Neural crest cell (in vitro differentiated cells): ENCODE measurements at places on chromosomes 11 and 22. TPM values are rescaled to one million over a fixed set of nuclear protein-coding genes. Genes with fewer than 3 reads are reported as not detected.

Gene ACTN3
- 0.16 and 0.35 TPM in 2 replicates for total RNA-seq

- H3K27me3 ChIP-seq, result peaks cover 51% of the 10 kb centered on the region
- H3K4me3 ChIP-seq, result no peak overlapping the region
- no peaks in the 10 kb centered on the region for H3K4me1 ChIP-seq
- no peak overlapping the region for H3K27ac ChIP-seq
- no peaks in the 10 kb centered on the region for H3K36me3 ChIP-seq
- no peak for DNase-seq
Observed at GRCh38 chr11:7197469-7197868, 54.2 kb upstream of the SYT9 start.

Gene CADM1
- 112 and 121 TPM in 2 replicates for total RNA-seq

GRCh38 chr11:87840786-87841185, 334.5 kb downstream of the RAB38 start:
- no peaks in the 10 kb centered on the region for H3K36me3 ChIP-seq
- H3K4me1 ChIP-seq, result peaks cover 5% of the 10 kb centered on the region
- no peak overlapping the region for H3K4me3 ChIP-seq

DNA sequence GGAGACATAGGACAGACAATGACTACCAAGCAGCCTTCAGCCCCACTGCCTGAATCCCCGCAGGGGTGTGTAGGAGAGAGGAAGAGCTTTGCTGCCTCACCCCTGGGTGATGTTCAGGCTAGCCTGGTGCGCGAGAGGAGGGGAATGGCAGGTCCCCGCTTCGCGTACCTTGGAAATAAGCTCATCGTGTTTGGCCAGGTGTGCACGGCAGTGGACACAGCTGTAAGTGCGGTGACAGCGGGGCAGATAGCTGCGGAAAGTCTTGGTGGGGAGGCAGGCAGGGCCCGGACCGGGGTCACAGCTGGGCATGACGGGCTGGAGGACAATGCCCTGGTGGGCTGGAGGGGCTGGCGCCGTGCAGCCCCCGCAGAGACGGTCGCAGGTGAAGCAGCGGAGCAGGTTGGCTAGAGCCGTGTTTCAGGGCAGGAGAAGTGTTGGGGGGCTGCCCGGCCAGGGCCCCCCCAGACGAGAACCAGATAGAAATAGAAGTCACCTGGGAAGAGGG, 2.9 kb downstream of the YPEL4 start:
- peaks cover 65% of the 10 kb centered on the region for H3K27me3 ChIP-seq
- peaks cover 91% of the 10 kb centered on the region for H3K4me1 ChIP-seq
- DNase-seq, result no peak
- H3K27ac ChIP-seq, result peak overlapping the region; percentile 0
- peaks cover 9% of the 10 kb centered on the region for H3K36me3 ChIP-seq
- H3K4me3 ChIP-seq, result peak overlapping the region; percentile 93

GRCh38 chr11:131845255-131845654, 474.8 kb downstream of the NTM start:
- DNase-seq, result no peak
- no peak overlapping the region for H3K4me3 ChIP-seq
- H3K4me1 ChIP-seq, result no peaks in the 10 kb centered on the region
- H3K36me3 ChIP-seq, result no peaks in the 10 kb centered on the region
- peaks cover 2% of the 10 kb centered on the region for H3K27me3 ChIP-seq

DNA sequence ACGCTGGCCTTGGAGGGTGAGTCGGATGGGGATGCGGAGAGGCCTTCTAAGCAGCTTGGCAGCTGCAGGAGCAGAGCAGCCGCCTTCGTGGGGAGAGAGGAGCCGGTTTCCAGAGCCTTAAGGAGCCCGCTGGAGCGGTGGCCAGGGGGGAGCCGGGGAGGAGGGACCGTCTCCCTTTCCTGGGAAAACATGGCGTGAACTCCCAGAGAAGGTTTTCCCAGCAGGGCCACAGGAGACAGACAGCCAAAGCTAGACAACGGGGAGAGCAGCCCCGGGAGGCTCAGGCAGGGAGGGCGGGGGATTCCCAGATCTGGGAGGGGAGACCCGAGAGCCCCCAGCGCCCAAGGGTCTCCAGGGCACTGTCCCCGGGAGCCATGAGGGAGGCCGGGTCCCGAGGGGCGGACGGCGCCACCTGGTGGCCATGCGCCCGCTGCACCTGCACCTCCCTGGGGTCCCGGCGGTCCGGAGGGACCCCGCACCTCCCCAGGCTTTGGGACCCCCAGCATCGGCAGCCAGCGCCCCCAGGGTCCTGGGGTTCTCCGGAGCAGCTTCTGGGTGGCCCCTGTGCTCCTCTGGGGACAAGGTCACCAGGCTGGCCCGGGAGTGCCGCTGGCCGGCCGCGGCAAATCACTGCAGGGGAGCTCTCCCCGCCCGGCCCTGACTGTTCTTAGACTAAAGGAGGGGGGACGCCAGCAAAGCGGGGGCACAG, 2.4 kb upstream of the SYT8 start:
- no peaks in the 10 kb centered on the region for H3K4me1 ChIP-seq
- DNase-seq, result peak; percentile 78
- H3K36me3 ChIP-seq, result no peaks in the 10 kb centered on the region
- no peaks in the 10 kb centered on the region for H3K27me3 ChIP-seq
- H3K27ac ChIP-seq, result no peak overlapping the region
- no peak overlapping the region for H3K4me3 ChIP-seq

DNA sequence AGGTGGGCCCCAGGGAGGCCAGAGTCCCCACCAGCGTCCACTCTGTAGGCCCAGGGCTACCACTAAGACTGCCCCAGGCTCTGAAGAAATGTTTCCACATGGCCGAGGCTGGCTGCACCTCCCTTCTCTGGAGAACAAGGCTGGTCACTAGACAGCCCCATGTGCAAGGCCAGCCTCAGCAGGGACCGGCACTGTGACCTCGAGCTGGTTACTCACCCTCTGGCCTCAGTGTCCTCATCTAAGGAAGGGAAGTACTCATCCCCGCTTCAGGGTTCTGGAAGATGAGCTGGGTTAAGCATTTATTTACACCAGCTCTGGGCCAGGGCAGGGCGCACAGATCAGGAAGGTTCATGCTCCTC, 9.7 kb downstream of the PMM1 start:
- no peak overlapping the region for H3K27ac ChIP-seq
- no peaks in the 10 kb centered on the region for H3K27me3 ChIP-seq
- peaks cover 10% of the 10 kb centered on the region for H3K4me1 ChIP-seq
- no peak overlapping the region for H3K4me3 ChIP-seq

DNA sequence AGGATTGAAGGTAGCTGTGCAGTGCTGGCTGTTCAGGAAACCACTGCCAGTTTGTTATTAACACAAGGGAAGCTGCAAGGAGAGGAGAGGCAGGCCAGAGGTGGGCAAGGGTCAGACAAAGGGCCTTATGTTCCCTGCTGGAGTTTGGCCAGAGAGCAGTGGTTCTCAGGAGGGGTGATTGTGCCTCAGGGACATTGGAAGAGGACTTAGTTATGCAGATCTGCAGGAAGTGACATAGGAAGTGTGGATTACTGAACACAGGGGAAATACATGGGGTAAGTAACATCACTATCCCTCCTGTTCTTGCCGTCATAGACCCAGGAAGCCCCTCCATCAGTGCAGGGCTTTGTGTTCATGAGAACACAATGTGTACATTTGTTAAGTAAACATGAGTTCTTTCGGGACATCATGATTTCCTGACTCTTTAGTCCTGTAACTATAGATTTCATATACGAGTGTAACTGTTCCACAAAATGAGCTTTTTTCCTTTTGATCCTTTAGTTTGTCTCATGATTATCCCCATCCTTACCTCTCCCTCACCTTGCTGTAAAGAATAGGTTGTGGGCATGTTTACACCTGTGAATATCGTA, 5.9 kb downstream of the SRRD start:
- peaks cover 24% of the 10 kb centered on the region for H3K4me1 ChIP-seq
- H3K4me3 ChIP-seq, result peak overlapping the region; percentile 57
- peak; percentile 11 for DNase-seq
- peaks cover 6% of the 10 kb centered on the region for H3K36me3 ChIP-seq
- H3K27ac ChIP-seq, result peak overlapping the region; percentile 76

Gene DNHD1
- 10.2 and 12.6 TPM in 2 replicates for total RNA-seq

GRCh38 chr22:50144005-50144614, 26.4 kb upstream of the PANX2 start:
- H3K36me3 ChIP-seq, result no peaks in the 10 kb centered on the region
- peaks cover 2% of the 10 kb centered on the region for H3K27me3 ChIP-seq
- peaks cover 24% of the 10 kb centered on the region for H3K4me1 ChIP-seq
- no peak overlapping the region for H3K27ac ChIP-seq
- no peak for DNase-seq

DNA sequence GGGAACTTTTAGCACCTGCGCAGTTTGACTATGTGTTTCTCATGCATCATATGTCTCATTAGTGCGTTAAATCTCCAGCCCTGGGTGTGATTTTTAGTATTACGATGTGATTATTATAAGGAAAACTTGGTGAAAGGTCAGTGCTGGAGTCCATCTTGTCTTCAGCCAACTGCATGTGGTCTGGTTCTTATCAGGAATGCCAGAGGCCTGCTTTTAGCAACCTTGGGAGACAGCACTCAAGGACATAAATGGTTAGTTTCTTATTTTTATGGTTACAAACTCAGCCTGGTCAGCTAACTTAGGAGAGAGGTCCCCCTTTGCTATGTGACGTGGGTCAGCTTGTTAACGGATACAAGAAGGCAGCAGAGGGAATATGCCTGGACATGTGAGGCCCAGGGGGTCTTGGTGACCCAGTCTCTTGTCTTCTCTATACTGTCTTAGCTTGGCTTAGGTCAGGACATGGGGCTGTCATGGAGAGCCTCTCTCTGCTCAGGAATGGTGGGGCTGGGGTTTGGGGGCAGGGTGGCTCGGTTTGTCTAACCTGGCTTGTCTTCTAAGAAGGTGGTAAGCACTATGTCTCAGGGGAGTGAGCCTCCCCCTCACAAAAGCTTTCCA, 21.5 kb downstream of the KCTD21 start:
- H3K4me1 ChIP-seq, result no peaks in the 10 kb centered on the region
- H3K27me3 ChIP-seq, result no peaks in the 10 kb centered on the region
- peak overlapping the region; percentile 50 for H3K27ac ChIP-seq

GRCh38 chr11:101881586-101881985, 33.2 kb upstream of the CEP126 start:
- H3K4me1 ChIP-seq, result no peaks in the 10 kb centered on the region
- no peak for DNase-seq
- no peak overlapping the region for H3K4me3 ChIP-seq
- H3K36me3 ChIP-seq, result no peaks in the 10 kb centered on the region
- no peaks in the 10 kb centered on the region for H3K27me3 ChIP-seq

- H3K4me3 ChIP-seq, result no peak overlapping the region
- H3K4me1 ChIP-seq, result no peaks in the 10 kb centered on the region
- H3K36me3 ChIP-seq, result no peaks in the 10 kb centered on the region
- no peak overlapping the region for H3K27ac ChIP-seq
- DNase-seq, result no peak
Observed at GRCh38 chr11:36774603-36775002, 176.6 kb upstream of the RAG2 start.
